ENCODE measurements at places on chromosomes 2 and 18.

GRCh38 chr2:201411421-201411820, 39.8 kb downstream of the TRAK2 start:
- DNase-seq: no peak

DNA sequence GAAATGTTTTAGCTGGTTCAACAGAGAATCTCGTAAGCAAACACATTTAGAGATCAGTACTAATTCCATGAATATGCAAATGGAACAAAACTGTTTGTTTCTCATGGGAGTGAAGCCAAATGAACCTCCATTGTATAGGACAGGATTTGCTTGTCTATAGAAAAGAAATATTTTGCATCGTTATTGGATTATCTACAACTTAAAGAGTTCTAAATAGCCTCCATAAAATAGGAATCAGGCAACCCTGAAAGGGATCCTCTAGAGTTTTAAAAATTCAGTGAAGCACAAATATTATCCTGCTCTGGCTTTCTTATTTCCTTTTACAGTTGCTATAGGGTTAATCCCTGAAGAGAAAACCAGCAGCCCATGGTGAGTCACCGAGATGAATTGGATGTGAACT, 378.4 kb upstream of the NRXN1 start:
- no peak for DNase-seq

- peak; percentile 80 for DNase-seq
Measured at GRCh38 chr2:54558188-54559005, 102.3 kb downstream of the SPTBN1 start.

DNA sequence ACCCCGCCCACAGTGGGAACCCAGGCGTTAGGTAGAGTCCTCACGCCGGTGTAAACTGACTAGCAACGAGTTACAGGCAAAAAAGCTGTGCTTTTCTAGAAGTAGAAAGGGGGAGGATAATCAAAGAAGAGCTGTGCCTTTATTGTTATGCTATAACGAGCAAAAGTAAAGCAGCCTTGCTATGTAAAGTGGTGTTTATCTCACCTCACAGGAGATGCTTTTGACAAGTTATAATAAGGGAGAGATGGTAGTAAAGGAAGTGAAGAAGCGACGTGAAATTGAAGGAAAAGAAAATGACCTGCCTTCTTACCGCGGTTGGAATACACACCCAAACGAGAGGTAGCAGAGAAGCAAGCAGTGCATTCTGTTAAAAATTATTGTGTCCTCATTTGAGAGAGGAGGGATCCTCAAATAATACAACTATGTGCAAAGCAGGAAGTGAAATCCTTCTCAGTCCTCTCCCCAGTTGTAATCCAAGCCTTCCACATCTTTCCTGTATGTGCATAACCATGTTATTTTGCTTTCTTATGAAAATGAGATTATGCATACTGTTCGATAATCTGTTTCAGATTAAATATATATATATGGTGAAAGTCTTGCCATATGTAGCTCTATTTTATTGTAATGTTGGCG, 962 bp downstream of the TANK start:
- DNase-seq: no peak

- no peak for DNase-seq
Measured at GRCh38 chr2:1420746-1421480, 7.7 kb downstream of the TPO start.

DNA sequence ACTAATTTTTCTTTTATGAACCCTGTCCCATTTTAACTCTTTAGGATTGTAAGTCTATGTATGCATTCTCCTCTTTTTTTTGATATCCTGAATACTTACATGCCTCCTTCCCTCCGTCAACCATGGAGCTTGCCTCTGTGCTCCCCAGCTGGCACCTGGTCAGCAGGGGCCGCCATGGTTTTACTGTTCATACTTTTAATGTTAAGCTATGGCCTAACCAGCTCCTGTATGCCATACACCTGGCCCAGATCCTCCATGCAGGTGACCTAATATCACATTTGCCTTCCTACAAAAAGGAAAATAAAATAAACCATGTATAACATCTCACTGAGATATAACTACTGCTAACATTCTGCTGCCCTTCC, 283.1 kb upstream of the TRIB2 start:
- DNase-seq: no peak

DNA sequence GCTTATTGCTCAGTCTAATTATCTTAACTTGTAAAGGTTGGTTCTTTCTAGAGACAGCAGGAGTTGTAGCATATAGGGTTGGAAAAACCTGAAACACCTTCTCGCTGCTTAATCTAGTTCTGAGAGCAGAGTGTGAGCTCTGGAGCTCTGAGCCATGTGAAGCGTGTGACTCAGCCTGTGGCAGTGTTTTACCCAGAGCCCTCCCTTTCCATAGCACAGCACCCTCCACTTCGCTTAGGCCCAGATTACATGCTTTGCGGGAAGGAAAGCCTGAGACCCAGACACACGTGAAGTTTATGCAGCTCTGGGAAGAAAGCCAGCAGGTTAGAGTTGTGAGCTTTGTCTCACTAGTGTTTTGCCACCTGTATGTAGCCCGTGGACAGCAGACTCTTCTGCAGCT, 74.5 kb downstream of the INPP4A start:
- DNase-seq: no peak

- no peak for DNase-seq
Measured at GRCh38 chr2:41966920-41967319, 80.9 kb upstream of the PKDCC start.

DNA sequence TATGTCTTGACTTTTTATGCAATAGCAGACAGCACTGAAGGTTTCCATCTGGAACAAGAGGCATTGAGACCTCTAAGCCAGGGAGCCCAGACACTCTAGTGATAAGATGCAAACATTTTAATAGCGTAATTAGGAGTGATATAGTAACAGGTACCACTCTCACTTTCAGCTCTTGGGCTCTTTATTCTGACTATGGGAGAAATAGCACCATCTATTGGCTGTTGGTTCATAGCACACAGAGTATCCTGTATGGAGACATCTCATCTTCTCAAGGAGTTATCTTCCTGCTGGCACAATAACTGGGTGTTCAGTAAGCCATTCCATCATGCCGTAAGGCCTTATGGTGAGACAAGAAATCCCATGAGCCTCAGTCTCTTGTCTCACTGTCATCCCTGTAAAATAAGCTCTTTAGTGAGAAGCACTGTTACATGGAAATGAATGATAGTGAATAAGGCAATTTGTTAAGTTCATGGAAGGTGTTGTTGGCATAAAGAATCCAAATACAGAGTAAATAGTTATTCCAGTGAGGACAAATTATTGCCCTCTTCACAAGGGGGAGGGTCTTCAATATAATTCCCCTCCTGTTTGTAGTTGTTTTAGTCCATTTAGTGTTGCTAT, 48.3 kb downstream of the THUMPD2 start:
- DNase-seq: peak; percentile 72

DNA sequence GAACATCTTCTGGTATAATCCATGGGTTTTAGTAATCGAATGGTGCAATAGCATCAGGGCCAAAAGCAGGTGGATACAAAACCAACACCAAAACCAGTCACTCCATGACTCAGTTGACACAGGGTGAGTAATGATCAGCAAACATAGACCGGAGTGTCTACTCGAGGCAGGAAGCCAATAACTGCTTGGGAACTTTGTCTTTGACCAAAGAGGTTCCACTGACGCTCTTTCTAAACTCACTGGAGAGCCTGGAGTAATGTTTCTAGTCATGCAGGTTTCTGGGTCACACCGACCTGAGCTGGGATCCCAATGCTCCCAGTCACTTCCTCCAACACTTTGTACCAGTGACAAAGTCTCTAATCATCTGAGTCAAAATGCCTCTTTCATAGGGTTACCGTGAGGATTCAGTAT, 30.9 kb downstream of the MREG start:
- DNase-seq: peak; percentile 82

- no peak for DNase-seq
Measured at GRCh38 chr2:160509016-160509415, 15.4 kb upstream of the RBMS1 start.

DNA sequence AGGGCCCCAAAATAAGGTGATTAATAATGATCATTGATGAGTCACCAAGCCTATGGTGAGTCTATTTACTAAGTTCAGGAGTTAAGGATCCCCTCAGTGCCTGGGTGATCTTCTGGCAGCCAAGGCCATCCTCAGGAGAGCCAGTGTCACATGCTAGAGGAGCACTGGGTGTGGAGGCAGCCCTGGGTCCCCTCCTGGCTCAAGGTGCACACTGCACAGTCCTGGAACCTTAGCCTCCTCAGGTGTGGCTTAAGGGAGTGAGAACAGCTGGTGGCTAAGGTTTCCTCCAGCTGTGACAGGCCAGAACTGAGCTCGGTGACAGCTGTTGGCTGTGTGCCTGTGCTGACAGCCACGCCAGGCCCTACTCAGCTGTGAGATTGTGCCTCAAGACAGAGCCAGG, 52.1 kb upstream of the ACAA2 start:
- no peak for DNase-seq

DNA sequence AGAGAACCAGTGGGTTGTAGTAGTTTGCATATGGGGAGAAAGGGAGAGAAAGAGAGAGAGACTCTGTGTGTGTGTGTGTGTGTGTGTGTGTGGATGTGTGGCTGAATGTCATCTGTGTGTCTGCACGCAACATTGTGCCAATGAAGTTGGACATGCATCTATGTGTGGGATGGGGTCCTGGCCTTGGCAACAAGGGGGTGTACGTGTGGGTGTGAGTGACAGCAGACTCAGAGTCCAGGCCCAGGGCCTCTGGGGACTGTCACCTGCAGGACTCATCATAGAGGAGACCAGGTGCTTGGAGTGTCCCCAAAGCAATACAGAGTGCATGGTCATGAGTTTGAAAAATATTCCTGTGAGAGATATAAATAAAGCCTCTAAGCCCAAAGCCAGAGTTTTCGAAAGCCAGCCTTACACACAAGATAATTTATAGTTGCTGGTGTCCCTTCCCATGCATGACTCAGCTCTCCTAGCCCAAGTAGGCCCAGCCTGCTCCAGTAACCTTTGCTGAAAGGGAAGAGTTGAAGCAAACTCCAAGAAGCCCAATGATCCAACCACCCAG, 59.9 kb downstream of the TNP1 start:
- no peak for DNase-seq

DNA sequence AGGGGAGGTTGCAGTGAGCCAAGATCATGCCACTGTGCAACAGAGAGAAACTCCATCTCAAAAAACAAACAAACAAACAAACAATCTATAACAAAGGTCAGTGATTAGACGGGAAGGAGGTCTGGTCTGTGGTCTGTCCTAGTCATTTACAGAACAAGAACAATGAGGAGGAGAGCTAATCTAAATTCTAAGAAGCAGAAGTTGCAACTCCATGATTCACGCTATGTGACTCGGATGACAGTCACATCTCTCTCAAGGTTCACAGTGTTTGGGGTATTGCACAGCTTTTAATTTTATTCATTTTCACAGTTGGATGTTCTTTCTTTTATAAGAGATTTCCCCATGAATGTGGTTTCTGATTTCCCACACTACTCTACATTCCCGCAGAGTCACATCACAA, 218.7 kb upstream of the PIEZO2 start:
- no peak for DNase-seq

DNA sequence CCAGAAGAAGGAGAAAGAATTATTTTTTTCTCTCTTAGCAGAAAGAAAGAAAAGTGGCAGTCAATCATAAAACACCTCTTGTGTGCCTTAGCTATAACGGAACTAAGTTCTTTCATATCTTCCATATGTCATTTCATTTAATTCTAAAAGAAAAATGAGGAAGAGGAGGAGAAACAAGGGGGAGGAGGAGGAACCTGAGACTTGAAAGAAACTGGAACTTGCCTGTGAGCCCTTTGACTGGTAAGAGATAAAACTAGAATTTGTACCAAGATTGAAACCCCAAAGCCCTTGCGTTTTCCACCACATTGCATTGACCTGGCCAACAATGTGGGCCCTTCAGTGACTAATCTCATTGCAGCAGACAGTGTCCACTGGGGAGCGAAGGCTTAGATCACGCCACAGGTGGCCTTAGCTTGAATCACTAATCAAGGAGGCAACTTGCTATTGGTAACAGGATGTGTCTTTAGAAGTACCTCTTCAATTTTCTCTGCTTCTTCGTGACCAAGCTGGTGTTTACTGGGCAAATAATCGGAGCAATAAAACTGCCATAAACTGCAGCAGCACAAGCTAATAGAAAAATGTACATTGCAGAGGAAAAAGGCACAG, 307.9 kb downstream of the CLIP4 start:
- peak; percentile 67 for DNase-seq

DNA sequence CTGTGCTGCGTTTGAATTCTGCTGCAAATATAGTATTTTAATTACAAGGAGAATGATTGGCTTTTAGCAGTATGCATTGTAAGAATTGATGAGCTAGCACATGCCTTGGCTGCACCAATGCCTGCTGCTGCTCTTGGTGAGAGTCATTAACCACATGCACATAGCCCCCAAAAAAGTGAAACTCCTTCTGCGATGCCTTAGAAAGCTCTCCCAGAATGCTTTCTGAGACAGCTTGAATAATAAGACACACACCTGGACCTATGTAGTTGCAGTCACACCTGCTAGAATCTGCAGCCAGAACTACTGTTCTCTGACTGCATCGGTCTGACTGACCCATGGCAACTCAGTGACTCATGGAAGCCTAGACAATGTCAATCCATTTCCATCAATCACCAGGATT, 170.1 kb upstream of the DDX18 start:
- no peak for DNase-seq

GRCh38 chr2:159148901-159149300, 137.6 kb downstream of the WDSUB1 start:
- no peak for DNase-seq

DNA sequence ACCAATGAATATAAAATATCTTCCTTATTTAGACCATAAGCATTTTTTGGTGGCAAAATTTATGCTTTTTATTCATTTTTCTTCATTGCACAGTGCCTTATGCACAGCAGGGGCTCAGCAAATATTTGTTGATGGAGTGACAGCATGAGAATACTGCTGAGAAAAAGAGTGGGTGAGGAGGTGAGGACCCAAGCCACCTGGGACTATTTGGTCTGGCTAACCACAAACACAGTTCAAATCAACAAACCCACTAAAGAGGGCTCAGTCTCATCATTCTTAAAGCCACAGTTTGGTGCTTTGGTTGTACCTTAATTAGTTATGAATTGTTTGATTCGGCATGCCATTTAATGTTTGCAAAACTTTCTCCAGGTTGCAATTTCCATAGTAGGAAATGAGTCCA, 183.5 kb upstream of the ZNF521 start:
- DNase-seq: no peak

GRCh38 chr2:3965953-3966352, 262.6 kb downstream of the DCDC2C start:
- DNase-seq: no peak

- no peak for DNase-seq
Measured at GRCh38 chr2:167142554-167142953, 254.3 kb downstream of the XIRP2 start.

- DNase-seq: no peak
Measured at GRCh38 chr2:105771836-105772235, 27.1 kb downstream of the NCK2 start.
